ENCODE measurements at places on chromosomes 3 and 15.

DNA sequence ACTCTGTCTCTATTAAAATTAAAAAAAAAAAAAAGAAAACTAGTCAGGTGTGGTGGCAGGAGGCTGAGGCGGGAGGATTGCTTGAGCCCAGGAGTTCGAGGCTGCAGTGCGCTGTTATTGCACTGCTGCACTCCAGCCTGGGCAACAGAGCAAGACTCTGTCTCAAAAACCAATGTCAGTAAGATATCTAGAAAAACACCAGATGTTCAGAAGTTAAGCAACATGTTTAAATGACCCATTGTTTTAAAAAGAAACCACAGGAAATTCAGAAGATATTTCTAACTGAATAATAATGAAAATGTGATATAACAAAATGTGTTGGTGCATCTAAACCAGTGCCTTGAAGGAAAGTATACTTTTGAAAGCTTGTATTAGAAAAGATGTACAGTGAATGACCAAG lies 203.4 kb upstream of the CGNL1 start:
- DNase-seq = no peak

DNA sequence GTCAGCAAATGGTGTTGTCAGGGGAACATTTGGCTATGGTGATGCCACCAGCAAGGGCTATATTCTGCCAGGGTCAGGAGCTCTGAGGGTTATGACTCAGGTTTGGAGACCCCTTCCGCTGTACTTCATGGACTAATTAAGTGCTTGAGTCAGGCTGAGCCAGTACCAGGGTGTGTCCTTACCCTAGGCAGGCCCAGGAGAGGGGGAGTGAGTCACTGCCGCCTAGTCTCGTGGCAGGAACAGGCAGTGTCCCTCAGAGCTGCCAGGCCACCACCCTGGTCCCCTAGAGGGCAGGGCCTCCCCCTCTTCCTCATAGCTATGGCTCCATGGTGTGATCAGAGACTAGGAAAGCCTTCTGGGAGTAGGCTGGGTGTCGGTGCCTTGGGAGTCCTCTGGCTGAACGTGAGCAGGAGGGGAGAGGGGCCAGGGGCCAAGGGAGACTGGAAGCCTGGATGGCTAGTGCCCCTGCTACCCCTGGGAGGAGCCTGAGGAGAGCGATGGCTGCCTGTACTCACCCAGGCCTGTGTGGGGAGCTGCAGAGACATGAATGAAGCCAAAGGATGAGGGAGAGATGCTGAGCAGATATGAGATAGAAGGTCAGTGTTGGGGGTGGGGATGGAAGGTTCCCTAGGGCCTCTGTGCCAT lies 10.6 kb downstream of the MAPKAPK3 start:
- DNase-seq = peak; percentile 83

GRCh38 chr3:112639455-112640225 lies 1.3 kb downstream of the CCDC80 start:
- no peak for DNase-seq

DNA sequence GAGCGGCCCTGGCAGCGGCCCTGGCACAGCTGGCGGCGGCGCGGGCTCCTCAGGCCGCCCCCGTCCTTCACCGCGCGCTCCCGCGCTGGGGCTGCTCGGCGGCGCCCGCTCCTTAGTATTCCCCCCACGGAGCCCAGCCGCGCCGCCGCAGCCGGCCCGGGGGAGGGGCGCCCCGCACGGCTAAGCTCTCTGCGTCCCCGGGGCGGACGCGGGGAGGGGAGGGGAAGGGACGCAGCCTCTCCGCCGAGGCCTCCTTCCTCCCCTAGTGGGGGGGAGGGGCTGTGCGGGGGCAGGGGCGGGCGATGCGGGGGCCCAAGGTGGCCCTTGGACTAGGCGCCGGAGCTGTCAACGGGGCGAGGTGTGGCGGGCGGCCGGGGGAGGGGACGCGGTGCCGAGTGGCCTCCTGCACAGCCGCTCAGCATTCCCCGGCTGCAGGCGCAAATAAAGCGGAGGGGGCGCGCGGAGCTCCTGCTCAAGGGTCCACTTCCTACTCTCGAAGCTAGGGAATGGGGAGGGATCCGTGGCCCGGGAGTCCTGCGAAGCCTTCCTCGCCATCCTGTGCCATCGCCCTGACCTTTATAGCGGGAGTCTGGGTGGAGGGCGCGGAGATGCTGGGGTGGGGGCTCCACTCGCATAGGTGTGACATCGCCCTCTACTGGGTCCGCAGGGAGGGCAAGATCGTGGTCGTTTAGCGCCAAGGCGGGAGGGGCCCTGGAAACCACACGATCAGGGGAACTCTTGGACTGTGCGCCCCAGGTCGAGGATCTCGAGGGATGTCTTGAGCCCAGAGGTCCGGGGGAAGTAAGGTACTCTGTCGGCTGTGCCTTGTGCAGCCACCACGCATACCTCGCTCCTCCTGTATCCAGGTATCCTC lies 22.2 kb downstream of the EPHB3 start:
- no peak for DNase-seq

- DNase-seq = no peak
These were observed 727 bp downstream of the NSMCE3 start for GRCh38 chr15:29268706-29269484.

Measured in PC-9 (cell line).